ENCODE measurements at places on chromosomes 16 and 17.

- no peak for DNase-seq
Measured at GRCh38 chr16:50146479-50147435, 6.3 kb upstream of the TENT4B start.

- no peak for DNase-seq
Measured at GRCh38 chr17:44848961-44849489, 1.3 kb downstream of the HIGD1B start.

- no peak for DNase-seq
Measured at GRCh38 chr16:48446534-48446920, 61.3 kb upstream of the SIAH1 start.

DNA sequence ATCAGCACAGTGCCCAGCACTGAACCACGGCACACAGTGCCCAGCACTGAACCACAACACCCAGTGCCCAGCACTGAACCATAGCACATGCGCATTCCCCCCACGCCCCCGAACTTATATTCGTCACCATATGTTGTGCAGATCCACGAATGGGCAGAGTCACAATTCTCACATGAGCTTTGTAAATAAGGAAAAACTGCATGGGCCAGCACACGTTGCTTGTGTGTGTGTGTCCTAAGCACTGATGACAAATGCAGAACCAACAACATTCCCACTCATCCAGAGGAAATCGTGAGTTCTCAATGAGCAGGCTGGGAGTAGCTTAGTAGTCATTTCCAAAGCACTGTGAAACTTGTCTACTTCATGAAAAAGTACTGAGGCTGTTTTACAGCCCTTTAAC is 70.0 kb downstream of the ADCY9 start:
- no peak for DNase-seq

DNA sequence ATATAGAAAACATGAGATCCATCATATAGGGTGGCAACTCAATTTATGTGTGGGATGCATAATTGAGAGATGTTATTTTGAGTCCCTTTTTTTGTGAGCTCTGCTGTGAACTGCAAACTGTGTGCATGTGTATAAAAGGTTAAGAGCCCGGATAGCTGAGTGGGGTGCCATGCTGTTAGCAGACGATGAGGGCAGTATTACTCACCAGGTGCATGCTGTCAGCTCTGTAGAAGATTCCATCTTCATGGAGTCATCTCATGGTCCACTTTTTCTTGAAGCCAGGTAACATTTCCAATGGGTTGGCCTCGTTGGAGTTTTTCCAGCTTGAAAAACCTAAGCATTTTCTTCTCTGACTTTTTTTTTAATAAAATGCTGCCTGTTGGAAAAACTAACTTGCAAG is 43.0 kb upstream of the RHBDL3 start:
- DNase-seq, result no peak

DNA sequence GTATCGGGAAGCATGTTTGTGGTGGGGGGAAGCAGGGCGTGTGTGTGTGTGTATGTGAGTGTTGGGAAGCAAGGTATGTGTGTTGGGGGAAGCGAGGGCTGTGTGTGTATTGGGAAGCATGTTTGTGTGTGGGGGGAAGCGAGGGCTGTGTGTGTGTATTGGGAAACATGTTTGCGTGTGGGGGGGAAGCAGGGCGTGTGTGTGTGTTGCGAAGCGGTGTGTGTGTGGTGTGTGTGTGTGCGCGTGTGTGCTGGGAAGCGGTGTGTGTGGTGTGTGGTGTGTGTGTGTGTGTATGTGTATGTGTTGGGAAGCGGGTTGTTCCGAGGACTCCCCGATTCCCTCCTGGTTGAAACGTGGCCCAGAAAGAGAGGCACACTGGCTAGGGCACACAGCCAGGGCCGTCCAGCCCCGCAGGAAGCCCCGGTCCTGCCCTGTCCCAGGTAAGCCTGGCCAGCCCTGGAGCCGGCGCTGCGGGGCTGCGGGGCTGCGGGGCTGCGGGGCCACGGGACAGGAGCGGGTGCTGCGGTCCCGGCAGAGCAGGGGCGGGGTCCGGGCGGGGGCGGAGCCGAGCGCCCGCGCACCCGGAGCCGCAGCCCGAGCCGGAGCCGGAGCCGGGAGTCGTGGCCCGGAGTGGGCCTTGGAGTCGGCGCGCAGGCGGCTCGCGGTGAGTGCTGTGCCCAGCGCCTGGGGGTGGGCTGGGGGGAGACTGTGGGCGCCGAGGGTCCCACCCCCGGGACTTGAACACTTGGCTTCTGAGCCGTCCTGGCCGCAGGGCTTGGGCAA is at the start of gene NOD2:
Gene NOD2 (plus strand): TSS at position 608 of the 783 bp plus-strand sequence. CDS start 5,890 bp downstream, outside the sequence.
- no peak for DNase-seq

DNA sequence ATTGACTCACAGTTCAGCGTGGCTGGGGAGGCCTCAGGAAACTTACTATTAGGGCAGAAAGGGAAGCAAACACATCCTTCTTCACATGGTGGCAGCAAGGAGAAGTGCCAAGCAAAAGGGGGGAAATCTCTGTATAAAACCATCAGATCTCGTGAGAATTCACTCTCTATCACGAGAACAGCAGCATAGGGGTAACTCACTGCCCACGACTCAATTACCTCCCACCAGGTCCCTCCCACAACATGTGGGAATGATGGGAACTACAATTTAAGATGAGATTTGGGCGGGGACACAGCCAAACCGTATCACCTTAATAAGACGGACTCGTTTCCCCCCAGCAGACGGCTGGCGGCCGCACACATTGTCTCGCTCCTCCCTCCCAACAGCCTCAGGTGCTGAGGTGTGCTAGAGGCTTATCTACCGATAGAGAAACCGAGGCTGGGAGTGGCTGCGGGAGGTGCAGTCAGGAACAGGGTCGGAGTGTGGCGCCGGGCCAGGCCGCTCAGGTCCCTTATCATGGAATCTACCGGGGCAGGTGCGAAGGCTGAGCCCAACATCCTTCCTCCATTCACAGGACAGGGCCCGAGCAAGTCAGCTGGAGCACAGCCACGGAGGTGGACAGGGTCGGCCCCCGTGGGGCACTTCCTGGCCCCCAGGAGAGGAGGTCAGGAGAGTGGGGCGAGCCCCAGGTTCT is 4.9 kb upstream of the ZG16B start:
- no peak for DNase-seq

- no peak for DNase-seq
Measured at GRCh38 chr16:17784073-17784472, 313.3 kb upstream of the XYLT1 start.

GRCh38 chr17:39564211-39564848 is 43.4 kb downstream of the NEUROD2 start:
- DNase-seq, result no peak
